Mesenchymal stem cell (in vitro differentiated cells and primary cell): ENCODE measurements at places on chromosomes 6 and 20.
A peak's percentile ranks its signal among the peaks of the same experiment; 100 is the strongest.

GRCh38 chr6:120826253-120826652, 508.0 kb downstream of the TBC1D32 start:
- H3K27me3 ChIP-seq, result no peaks in the 10 kb centered on the region
- H3K36me3 ChIP-seq, result no peaks in the 10 kb centered on the region
- no peak overlapping the region for H3K4me3 ChIP-seq
- H3K27ac ChIP-seq, result no peak overlapping the region
- H3K4me1 ChIP-seq, result no peaks in the 10 kb centered on the region
- peak; percentile 4 for DNase-seq

DNA sequence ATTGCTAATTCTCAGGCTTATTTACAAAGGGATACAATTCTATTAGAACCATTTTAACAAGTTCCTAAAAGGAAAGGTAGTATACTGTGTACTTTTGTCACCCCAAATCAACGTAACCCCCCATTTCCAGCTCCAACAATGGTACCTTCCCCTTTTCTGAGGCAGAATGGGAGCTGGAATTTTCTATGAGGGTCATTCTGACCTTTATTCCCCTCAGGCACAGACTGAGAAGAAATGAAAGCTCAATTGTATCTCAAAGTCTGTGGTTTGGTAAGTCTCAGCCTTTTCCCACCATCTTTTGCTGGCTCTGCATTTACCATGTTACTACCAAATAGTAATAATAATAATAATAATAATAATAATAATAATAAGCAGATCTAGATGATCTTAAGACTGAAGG, 571.0 kb downstream of the RNF144B start:
- H3K4me3 ChIP-seq, result no peak overlapping the region
- no peak for DNase-seq
- no peaks in the 10 kb centered on the region for H3K4me1 ChIP-seq

DNA sequence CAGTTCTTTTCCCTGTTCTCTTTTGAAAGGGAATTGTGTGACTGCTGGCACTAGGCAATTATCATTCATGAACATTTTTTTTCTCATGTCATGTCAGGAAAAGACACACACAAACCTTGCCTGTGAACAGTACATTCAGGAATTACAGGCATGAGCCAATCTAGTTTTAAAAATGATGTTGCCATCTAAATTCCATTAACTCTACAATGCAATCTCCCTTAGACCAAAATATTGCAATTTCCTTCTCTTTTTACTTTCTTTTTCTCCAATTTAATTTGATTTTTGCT, 127.5 kb upstream of the STMND1 start:
- no peak overlapping the region for H3K27ac ChIP-seq
- no peak for DNase-seq
- no peaks in the 10 kb centered on the region for H3K36me3 ChIP-seq

- H3K4me1 ChIP-seq, result peaks cover 9% of the 10 kb centered on the region
- peak; percentile 34 for DNase-seq
- H3K27me3 ChIP-seq, result peaks cover 58% of the 10 kb centered on the region
- H3K27ac ChIP-seq, result no peak overlapping the region
These were observed 39.9 kb downstream of the SLC52A3 start for GRCh38 chr20:728256-728944.

DNA sequence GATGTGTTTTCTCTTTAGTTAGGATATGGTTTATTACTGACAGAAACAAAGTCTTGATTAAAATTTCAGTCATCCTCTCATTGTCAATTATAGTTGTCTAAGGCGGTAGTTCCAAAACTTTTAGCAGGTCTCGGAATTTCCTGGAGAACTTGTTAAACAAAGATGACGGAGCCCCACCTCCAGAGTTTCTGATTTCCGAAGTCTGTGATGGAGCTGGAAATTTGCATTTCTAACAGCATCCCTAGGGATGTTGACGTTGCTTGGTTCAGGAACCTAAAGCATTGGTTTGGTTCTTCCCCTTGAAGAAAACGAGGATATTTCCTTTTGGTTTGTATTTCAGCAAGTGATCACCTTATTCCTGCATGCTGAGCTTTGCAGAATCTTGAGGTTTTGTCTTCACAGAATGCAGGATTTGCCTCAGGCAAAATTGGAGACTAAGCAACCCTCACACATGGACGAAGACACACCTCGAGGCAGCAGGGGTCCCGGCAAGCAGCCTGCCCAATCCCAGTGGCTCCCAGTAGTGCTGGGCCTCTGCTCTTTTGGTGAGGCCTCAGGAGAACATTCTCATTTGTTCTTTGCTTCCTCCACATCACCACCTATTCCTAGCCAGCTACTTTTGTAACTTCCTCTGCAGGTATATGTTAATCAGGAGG, 187.1 kb upstream of the PHACTR1 start:
- no peak for DNase-seq
- H3K27me3 ChIP-seq, result no peaks in the 10 kb centered on the region
- H3K4me3 ChIP-seq, result no peak overlapping the region
- H3K27ac ChIP-seq, result no peak overlapping the region

DNA sequence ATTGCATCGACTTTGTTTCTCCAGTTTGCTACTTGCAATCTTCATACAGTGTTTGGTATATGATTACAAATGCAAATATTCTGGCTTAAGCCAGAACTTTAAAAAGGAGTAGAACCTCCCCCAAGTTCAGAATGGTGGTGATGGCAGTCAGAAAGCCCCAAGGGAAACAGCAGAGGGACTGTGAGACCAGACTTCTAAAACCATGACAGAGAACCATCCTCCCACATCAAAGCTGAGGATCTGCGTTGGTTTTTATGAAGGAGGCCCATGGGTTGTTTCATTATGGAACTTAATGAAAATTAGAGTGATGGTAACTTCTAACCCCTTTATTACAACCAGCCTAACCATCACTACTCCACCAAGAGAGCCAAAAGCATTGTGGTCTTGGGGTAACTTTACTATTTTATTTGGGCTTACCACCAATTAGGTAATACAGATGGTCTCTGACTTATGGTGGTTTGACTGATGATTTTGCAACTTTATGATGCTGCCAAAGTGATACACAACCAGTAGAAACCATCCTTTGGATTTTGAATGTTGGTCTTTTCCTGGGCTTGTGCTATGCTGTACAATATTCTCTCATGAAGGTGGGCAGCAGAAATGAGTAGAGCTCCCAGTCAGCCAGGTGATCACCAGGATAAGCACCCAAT, 10.9 kb upstream of the MRS2 start:
- no peak for DNase-seq
- H3K27me3 ChIP-seq, result no peaks in the 10 kb centered on the region
- no peaks in the 10 kb centered on the region for H3K36me3 ChIP-seq
- no peak overlapping the region for H3K27ac ChIP-seq
- no peaks in the 10 kb centered on the region for H3K4me1 ChIP-seq

- peaks cover 31% of the 10 kb centered on the region for H3K4me1 ChIP-seq
- H3K4me3 ChIP-seq, result no peak overlapping the region
- H3K36me3 ChIP-seq, result no peaks in the 10 kb centered on the region
- no peak for DNase-seq
- no peak overlapping the region for H3K27ac ChIP-seq
These were observed 63.3 kb downstream of the DLL1 start for GRCh38 chr6:170227521-170227983.

DNA sequence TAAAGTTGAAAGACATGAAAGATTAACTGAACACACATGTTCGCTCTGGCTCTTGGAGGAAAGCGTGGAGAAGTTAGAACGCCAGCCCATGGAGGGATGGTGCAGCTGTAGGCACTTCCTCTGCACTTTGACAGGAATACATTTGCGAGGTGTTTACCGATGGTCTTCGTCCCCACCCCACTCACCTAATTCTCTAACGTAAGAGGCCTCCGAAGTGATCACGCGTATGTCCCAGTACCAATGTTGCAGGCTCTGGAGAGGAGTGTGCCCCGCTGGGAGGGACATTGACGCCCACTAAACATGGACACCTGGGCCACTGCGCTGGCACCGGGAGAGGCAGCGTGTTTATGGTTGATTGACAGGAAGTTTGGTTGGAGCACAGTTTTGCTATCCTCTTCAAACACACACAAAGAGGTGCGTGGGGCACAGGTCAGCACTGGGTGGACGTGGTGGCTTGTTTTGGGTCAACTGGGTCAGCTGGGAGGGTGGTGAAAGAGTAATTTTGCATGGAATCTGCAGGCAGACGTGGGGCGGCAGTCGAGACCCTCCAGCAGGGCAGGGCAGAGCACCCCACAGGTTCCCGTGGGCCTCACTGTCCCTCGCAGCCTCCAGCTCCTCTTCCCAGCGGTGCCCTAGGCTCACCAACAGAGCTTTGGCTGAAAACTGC, 110.1 kb downstream of the DLL1 start:
- H3K27ac ChIP-seq, result no peak overlapping the region
- H3K27me3 ChIP-seq, result peaks cover 7% of the 10 kb centered on the region
- no peaks in the 10 kb centered on the region for H3K4me1 ChIP-seq
- no peaks in the 10 kb centered on the region for H3K36me3 ChIP-seq

DNA sequence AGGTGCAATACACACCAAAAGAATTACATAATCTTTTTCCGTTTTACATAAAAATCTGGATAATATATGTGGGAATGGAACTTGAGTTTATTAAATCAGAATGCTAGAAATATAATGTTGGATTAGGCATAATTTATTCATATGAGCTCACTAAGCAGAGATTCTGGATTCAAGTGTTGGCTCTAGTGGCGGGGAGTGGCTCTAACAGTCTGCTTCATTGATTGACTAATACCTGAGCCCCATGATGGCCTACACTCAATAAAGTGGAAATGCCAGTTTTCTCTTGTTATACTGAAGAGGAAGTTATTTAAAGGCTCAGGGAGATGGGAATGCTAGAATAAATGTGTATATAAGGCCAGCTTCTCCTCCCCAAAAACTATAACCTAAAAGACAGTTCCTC, 285.5 kb upstream of the MOCS1 start:
- no peaks in the 10 kb centered on the region for H3K27me3 ChIP-seq
- H3K4me3 ChIP-seq, result no peak overlapping the region
- H3K27ac ChIP-seq, result no peak overlapping the region
- no peaks in the 10 kb centered on the region for H3K4me1 ChIP-seq
- no peaks in the 10 kb centered on the region for H3K36me3 ChIP-seq

DNA sequence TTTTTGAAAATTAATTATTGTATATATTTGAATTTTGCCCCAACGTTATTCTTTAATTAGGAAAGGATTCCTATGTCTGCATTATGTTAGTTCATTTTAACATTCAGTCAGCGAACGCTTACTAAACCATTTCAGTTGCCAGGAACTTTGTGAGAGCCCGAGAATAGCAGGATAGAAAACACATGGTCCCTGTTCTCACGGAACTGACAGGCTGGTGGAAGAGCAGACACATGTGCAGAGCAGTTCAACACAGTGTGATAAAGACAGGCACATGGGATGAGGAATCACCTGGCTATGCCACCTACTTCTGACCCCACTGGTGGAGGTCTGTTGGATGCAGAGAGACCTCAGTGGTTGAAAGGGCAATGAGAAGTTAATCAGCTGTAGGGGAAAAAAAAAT, 367.2 kb downstream of the EPM2A start:
- no peak overlapping the region for H3K27ac ChIP-seq
- no peaks in the 10 kb centered on the region for H3K27me3 ChIP-seq
- H3K4me3 ChIP-seq, result no peak overlapping the region

- H3K4me3 ChIP-seq, result no peak overlapping the region
- DNase-seq, result no peak
- no peaks in the 10 kb centered on the region for H3K36me3 ChIP-seq
- peaks cover 48% of the 10 kb centered on the region for H3K27me3 ChIP-seq
These were observed 329 bp upstream of the GPR6 start for GRCh38 chr6:109977791-109978173.

GRCh38 chr6:5054245-5054873, 30.8 kb upstream of the PPP1R3G start:
- no peaks in the 10 kb centered on the region for H3K36me3 ChIP-seq
- H3K4me3 ChIP-seq, result no peak overlapping the region
- H3K27ac ChIP-seq, result no peak overlapping the region
- peak; percentile 68 for DNase-seq
- peaks cover 3% of the 10 kb centered on the region for H3K4me1 ChIP-seq

DNA sequence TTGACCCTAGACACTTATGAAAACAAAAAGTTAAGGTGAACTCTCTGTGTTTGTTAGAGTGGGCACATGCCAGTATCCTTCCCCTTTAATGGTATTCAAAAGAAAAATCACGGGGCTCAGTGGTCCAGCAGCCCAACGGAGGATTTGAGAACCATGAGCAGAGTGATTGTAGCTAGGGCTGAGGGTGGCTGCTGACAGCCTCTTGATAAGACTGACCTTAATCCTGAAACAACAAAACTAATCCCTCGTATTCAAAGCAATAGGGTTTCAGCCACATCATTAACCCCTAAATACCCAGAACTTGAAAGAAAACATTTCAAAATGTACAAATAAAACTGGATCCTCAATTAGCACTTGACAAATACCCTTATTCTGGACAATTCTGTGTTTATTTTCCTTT, 95.1 kb downstream of the SNAP25 start:
- DNase-seq, result peak; percentile 16
- H3K4me1 ChIP-seq, result peaks cover under 1% of the 10 kb centered on the region
- H3K4me3 ChIP-seq, result peak overlapping the region; percentile 8
- no peak overlapping the region for H3K27ac ChIP-seq
- H3K27me3 ChIP-seq, result no peaks in the 10 kb centered on the region
- no peaks in the 10 kb centered on the region for H3K36me3 ChIP-seq

- DNase-seq, result no peak
- H3K4me3 ChIP-seq, result no peak overlapping the region
- H3K27ac ChIP-seq, result no peak overlapping the region
- H3K4me1 ChIP-seq, result peaks cover 5% of the 10 kb centered on the region
- no peaks in the 10 kb centered on the region for H3K27me3 ChIP-seq
- peaks cover 17% of the 10 kb centered on the region for H3K36me3 ChIP-seq
These were observed 46.4 kb downstream of the SLC9A8 start for GRCh38 chr20:49859011-49859410.

GRCh38 chr6:28789553-28790083, 134.2 kb downstream of the TRIM27 start:
- H3K36me3 ChIP-seq, result no peaks in the 10 kb centered on the region
- DNase-seq, result peak; percentile 75
- peaks cover 40% of the 10 kb centered on the region for H3K27me3 ChIP-seq
- peak overlapping the region; percentile 45 for H3K4me3 ChIP-seq
- H3K27ac ChIP-seq, result no peak overlapping the region
- peaks cover 6% of the 10 kb centered on the region for H3K4me1 ChIP-seq

DNA sequence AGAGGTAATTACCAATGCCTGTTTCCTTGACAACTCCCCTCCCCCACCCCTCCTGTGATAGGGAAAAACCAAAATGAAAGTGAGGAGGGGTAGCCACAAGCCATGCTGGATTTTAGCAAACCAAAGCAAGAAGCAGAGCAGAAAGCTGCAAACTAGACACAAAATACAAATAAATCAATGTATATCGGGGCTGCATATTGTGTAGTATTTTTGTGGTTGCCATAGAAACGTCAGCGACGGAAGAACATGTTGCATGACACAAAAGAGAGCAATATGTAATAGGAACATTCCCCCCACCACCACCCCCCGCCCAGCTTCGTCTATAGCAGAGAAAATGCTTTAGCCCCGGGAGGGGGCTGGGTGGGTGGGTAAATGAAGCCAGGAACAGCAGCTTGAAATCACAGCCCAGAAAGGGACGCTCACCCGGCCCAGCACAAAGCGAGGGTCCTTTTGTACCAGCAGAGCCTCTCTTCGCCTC, 548 bp downstream of the AGPAT4 start:
- peak; percentile 84 for DNase-seq
- peak overlapping the region; percentile 71 for H3K4me3 ChIP-seq
- H3K27ac ChIP-seq, result no peak overlapping the region
- H3K27me3 ChIP-seq, result no peaks in the 10 kb centered on the region
- peaks cover 3% of the 10 kb centered on the region for H3K36me3 ChIP-seq
- H3K4me1 ChIP-seq, result peaks cover 5% of the 10 kb centered on the region
